ENCODE measurements at places on chromosomes 2 and 18. TPM values are rescaled to one million over a fixed set of nuclear protein-coding genes. Genes with fewer than 3 reads are reported as not detected.

LOXL3 gene
- 8.4 TPM for polyA plus RNA-seq

TSPYL6 gene
- 0.08 TPM for polyA plus RNA-seq

SKA1 gene
- polyA plus RNA-seq = 6.4 TPM

C2orf15 gene
- polyA plus RNA-seq = 8.2 TPM

AKAIN1 gene
- not detected for polyA plus RNA-seq

DNA sequence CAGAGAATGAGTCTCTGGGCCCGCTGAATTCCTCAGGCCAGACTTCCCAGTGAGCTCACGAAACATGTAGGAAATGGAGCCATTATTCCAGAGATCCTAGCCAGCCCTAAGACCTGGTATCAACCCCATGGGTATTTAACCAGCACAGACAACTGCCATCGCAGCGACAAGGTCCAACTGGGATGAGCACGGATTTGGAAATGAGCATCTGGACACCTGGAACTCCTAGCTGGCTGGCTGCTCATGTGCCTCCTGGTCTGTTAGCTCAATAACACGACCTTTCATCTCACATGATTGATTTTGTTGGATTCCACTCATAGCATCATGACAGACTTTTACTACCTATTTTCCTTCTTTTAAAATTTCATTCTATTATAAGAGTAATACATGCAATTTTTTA, 51.0 kb downstream of the POU3F3 start:
- DNase-seq = no peak

DNA sequence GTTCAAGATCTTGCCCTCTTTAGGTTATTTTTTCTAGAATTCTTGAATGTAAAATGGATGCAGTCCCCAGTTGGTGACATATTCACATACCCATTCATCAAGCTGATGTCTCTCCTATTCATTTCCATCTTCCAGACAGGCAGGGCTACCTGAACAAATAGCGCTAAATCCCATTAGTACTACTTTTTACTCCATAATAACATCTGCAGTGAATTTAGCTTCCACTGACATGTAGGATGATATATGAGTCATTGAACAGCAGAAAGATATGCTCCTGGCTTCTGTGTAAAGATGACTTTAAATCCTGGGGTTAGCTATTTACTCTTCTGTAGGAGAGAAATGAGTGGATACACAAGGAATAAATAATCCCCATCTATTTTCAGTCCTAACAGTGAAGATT, 194.7 kb downstream of the RND3 start:
- DNase-seq = no peak

DNA sequence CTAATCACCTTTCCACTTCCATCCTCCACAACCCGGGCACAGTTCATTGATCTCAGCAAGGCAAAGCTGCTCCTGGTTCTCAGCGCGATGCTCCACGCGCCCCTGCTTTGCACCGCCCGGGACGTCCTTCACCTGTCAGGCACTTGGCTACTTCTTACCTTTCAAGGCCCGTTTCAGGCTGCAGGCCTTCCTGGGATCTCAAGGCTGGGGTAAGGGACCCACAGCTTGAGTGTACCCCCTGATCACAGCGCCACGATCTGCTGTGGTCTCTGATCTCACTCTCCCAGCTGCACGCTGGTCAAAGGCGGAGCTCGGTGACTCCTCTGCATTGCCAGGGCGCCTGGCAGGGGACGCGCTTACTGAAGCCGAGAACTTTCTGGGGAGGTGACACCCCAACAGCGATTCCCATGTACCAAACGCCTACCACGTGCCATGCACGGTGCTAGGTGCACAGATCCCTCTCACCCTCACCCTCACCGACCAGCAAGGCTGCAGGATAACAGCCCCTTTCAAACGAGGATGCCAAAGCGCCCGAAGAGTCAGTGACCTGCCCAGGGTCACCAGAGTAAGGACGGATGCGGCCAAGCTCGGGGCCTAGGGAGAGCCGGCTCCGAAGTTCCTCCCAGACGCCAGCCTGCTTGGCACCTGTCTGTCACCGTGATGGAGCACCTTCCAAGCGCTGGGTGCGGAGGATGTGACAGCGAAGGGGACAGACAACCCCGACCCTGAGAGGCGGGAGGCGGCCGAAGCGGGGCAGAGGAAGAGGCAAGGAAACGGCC, 818 bp downstream of the ITGB1BP1 start:
- DNase-seq = peak; percentile 17

DNA sequence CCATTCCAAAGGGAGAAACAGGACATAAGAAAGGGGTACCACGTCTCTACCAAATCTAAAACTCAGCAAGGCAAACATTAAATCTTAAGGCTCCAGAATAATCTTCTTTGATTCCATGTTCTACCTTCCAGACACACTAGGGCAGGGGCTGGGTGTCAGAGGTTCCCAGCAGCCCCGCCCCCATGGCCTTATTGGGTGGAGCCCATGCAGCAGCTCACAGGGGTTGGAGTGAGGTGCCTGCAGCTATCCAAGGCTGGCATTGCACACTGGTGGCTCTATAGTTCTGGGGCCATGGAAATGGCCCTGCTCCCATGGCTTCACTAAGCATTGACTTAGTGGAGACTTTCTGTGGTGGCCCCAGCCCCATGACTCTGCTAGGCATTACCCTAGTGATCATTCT, 14.9 kb upstream of the OSR1 start:
- no peak for DNase-seq

DNA sequence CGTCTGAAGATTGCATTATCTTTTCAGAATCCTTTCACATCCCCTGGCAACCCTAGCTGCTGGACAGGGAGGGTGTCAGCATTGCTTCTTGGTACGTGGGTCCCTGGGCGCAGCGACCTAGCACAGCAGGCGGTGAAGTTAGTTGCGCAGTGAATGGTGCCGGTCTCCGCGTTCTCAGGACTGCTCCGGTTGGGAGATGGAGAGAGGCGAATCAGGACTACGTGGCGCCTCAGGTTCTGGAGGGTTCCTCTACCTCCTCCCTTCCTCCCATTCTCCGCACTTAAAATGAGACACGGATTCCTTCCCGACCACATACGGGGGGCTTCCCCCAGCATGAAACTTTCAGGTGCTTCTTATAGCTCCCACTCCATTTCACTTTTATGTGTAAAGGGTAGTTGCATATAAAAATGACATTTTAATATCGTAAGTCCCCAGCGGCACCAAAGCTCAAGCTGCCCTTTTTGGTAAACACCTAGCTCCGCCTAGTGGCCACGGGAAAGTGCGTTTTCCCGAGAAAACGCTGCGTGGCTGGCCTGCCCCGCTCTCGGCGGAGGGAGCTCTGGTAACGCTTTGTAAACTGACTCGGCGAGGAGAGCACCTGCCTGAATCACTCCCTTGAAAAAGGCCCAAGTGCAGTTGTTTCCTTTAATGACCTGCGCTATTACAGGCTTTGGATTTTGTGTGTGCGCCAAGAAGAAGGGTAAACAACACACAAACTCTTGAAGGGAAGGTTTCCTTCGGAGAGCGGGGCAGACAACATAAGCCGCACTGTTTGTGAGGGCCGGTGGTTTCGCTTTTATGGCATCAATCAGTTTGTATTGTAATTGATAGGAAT, 32.9 kb upstream of the INHBB start:
- peak; percentile 84 for DNase-seq

GRCh38 chr2:240932001-240932723, 26.0 kb downstream of the CROCC2 start:
- no peak for DNase-seq

DNA sequence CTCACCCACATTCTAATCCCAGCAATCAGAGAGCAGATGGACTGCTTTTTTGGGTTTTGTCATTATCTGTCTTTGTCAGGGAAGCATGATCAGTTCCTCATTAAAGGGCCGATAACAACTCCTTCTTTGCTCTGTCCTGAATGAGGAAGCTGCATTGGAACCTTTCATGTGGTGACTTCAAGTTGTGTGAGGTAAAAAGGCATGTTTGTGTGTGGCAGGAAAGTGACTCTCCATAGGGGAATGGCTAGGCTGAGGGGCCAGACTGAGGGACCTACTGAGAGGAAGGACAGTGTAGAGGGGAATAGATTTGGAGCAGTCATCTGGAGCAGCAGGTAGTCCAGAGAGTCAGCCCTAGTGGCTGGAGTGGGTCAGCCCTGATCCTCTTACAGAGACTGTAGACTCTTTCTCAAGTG, 23.6 kb upstream of the LRRTM1 start:
- DNase-seq = no peak

DNA sequence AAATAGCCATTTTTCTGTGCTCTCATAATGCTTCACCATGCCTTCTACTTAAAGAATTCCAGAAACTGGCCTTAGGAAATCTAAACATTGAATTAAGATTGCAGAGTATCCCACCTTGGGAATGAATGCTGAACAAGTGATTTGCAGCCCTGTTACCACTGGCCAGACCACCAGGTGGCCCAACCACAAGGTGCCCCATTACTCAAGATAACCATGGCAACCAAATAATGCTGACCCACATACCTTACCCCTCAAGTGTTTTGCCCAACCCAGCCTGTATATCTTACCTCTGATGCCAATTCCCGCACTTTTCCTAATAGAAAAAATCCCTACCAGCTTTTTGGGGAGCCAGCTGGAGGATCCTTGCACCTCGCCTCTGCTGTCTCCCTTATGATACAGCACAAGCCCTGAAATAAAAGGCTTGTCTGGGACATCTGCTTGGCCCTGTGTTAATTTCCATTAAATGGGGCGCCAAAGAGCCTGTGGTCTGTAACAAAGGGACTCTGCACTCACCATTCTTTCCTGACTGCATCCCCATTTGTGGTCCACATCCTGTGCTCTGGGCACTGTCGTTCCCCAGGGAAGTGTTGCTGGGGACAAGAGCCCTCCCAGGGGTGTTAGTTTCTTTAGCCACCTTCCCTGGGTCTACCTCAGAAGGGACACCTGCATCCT, 17.3 kb upstream of the KCNF1 start:
- no peak for DNase-seq

DNA sequence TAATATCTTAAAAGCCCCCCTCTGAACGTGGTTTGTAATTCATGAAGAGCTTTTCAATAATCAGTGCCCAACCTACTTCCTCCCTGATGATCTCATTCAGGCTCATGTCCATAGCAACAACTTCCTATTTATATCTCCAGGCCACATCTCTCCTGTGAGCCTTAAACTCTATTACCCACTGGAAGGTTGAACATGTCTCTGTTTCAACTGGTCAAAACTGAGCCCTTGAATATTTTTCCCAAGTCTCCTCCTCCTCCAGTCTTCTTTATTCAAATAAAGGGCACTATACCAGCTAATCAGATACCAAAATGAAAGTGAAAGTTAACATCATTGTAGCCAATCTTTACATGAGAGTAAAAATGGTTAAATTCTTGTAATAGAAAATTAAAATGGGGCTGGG, 63.7 kb upstream of the ITGA4 start:
- DNase-seq = no peak

- DNase-seq = no peak
Observed at GRCh38 chr2:199704358-199705238, 146.4 kb downstream of the FTCDNL1 start.
